ENCODE measurements at places on chromosomes 3 and 15.
A peak's percentile ranks its signal among the peaks of the same experiment; 100 is the strongest.

DNA sequence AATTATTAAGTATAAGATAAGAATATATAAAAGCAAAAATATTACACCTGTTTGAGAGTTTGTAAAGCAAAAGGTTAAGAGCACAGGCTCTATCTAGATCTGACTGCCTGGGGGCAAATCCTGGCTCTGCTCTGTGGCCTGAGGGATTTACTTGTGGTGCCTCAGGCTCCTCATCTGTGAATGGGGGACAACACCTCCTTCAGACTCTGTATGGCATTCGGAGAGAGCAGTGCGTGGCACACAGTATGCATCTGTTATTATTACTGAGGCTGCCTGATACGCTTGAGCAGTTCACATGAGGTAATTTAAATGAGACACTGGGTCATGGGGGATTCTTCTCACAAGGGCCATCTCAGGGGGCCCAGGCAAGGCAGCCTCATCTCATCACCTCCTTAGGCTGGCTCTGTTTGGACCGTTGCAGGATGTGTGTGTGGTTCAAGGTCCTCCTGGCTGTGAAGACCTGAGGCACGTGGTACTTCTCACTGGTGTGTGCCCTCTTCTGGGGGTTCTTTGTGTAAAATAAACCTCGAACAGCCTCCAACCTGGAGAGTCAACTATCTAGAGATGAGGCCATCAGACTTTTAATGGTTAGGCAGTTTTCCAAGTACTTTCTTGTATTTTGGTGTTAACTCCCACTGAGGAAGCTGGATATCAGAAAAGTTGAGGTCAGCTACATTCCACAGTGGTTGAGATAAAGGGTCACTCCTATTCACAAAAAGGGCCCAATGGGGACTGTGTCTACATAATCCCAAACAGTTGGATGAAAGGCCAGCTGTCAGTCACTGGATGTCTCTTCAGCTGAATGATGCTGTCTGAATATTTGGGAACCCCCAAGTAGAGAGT, 9.0 kb downstream of the GNB5 start:
- no peak for DNase-seq

DNA sequence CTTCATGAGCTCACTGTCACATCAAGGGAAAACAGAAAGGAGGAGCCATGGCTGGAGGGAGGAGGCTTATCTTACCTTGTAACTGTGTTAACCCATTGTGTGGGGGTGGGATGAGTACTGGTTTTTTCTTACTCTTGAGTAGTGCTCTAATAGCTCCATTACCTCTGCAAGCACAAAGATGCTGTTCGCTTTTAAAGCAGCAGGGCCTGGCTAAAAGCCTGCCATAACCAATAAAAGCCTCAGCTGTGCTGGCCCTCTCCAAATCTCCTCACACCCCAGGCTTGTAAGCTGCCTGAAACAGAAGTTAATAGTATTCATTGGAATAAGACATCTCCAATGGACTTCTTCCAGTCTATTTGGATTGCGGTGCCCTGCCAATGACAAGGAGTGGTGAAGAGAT, 544.1 kb downstream of the TUSC7 start:
- no peak for DNase-seq

GRCh38 chr3:5218815-5219214, 31.3 kb downstream of the EDEM1 start:
- no peak for DNase-seq

GRCh38 chr3:116029266-116029665, 406.0 kb downstream of the GAP43 start:
- no peak for DNase-seq

- DNase-seq: no peak
These were observed 208.9 kb upstream of the COL8A1 start for GRCh38 chr3:99429502-99429901.

GRCh38 chr3:39414421-39414907, 7.9 kb downstream of the RPSA start:
- DNase-seq: no peak

- no peak for DNase-seq
These were observed 7.8 kb upstream of the CTDSPL start for GRCh38 chr3:37853691-37854413.

- DNase-seq: no peak
These were observed 11.0 kb downstream of the LEKR1 start for GRCh38 chr3:156837115-156837514.

GRCh38 chr15:39143479-39143878, 437.4 kb upstream of the THBS1 start:
- no peak for DNase-seq

- no peak for DNase-seq
These were observed 53.7 kb downstream of the NR1I2 start for GRCh38 chr3:119835556-119835955.

GRCh38 chr3:122978569-122978968, 49.0 kb downstream of the SEMA5B start:
- no peak for DNase-seq

DNA sequence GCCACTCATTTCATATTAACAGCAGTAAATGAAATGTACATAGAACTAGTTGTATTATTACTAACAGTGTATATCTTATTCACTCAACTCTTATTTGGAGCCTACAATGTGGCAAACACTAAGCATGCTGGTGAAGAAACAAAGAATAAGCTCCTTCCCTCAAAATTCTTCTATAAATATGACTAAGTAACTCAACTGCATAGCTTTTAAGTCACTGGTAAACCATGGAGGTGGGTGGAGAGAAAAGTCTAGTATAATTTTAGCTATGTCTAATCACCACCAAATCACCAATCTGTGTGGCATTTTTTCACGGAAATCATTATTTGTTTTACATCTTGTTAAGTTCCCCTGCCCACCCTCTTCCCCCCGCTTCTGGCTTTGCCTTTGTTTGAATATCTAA, 17.5 kb downstream of the COPS2 start:
- DNase-seq: no peak

DNA sequence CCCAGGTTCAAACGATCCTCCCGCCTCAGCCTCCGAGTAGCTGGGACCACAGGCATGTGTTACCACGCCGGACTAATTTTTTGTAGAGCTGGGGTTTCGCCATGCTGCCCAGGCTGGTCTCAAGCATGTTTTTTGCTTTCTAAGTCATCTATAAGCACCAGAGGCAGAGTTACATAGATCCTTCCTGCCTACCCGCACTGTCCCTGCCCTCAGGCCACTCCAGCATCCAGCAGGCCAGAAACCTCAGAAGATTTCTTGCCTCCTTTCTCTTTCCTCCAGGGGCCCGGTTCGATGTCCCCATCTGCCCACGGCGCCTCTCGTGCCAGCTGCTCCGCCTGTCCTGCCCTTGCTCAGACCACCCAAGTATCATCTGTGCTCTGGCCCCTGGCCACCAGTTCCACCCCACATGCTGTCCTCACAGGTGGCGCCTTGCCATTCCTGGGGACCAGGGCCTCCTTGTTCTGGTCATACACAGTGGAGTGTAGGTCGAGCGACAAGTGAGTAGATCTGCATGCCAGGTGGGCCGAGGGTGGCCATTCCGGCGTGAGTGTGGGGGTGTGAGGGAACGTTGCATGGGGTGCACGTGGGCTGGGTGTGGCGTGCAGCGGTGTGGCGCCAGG, 27.3 kb downstream of the KLHDC8B start:
- no peak for DNase-seq

GRCh38 chr3:121979734-121980449, 42.2 kb downstream of the ILDR1 start:
- DNase-seq: no peak

GRCh38 chr3:11019116-11019819, 26.7 kb downstream of the SLC6A1 start:
- DNase-seq: no peak

GRCh38 chr3:23739536-23739935, 66.2 kb upstream of the UBE2E1 start:
- no peak for DNase-seq

DNA sequence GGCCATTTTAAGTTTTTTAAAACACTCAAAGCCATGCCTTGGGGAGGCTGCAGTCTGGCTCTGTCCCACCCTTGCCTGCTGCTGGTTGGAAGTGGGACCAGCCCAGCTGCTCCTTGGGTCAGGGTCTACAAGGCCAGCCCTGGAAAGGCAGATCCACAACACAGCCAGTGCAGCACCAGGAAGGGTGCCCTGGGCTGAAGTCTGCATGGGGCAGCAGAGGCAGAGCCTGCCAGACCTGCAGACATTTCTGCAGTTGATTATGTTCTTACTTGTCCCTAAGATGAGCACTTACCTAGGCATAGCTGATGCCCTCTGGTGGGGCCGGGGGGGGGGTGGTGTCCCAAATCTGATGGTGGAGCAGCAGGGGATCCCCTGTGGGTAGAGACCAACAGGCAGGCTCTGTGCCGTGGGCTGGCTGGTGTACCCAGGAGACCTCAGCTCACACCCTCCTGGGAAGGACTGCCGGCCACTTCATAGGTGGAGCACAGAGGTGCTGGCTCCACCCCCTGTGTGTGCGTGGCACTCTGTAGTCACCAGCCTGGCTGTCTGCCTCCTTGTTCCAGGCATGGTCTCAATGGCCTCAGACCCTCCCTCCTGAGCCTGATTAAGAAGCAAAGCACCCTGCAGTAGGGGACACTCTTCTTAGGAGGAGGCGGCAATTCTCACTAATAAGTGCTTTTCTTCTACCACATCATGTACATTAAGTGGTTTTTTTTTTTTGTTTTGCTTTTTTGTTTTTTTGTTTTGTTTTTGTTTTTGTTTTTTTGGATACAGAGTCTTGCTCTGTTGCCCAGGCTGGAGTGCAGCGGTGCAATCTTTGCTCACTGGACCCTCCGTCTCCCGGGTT, 97.4 kb upstream of the KLF13 start:
- DNase-seq: no peak

GRCh38 chr3:33146791-33147445, 33.1 kb downstream of the CRTAP start:
- DNase-seq: no peak

- no peak for DNase-seq
These were observed 5.0 kb downstream of the ZBED2 start for GRCh38 chr3:111590143-111590491.

- DNase-seq: no peak
These were observed 19.1 kb upstream of the AKAP13 start for GRCh38 chr15:85361323-85361722.

DNA sequence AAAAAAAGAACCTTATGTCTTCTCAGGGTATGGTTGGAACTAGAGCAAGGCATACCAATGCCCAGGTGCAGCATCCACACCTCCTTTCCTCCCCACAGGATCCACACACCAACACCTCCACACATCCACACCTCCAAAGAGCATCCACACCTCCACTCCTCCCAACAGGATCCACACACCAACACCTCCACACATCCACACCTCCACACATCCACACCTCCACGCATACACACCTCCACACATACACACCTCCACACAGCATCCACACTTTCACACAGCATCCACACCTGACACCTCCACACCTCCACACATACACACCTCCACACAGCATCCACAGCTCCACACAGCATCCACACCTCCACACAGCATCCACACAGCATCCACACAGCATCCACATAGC, 5.3 kb downstream of the MESP1 start:
- no peak for DNase-seq

DNA sequence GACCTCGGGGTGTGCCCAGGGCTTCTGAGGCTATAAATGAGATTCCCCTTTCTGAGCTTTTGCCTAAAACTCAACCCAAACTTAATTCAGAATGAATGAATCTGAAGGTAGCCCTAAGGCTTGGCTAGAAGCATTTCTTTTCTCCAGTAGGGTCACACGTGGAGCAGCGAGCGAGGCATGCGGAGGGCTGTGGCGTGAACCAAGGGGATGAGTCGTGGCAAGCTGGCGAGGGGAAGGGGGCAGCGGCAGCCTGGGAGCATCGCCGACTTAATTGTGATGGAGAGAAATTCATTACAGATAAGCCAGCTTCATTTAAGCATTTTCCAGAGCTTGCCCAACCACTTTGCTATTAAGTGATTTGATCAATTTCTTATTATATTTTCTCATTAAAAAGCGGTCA, 79.9 kb downstream of the CHSY1 start:
- DNase-seq: no peak

GRCh38 chr15:58332676-58333400, 99.0 kb upstream of the LIPC start:
- DNase-seq: no peak

GRCh38 chr3:111539351-111540331, 2.4 kb upstream of the CD96 start:
- DNase-seq: peak; percentile 25

- no peak for DNase-seq
These were observed 328.9 kb upstream of the TBL1XR1 start for GRCh38 chr3:177525987-177526712.

DNA sequence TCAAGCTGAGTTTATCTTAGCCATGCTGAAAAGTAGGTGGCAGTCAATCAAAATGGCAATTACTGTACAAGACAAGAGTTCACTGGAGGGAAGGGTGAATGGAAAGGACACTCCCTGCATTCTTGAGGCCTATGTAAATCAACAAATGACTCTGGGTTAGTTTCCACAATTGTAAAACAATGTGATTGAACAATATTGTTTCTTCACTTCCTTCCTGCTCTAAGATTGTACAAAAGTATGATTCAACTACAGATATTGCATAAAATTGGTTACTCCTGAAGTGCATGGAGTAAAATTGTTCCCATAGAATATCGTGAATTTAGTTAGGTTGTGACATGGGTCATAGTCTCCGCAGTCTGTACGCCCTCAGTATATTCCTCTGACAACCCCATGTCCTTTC, 277.6 kb downstream of the LPP start:
- DNase-seq: no peak

DNA sequence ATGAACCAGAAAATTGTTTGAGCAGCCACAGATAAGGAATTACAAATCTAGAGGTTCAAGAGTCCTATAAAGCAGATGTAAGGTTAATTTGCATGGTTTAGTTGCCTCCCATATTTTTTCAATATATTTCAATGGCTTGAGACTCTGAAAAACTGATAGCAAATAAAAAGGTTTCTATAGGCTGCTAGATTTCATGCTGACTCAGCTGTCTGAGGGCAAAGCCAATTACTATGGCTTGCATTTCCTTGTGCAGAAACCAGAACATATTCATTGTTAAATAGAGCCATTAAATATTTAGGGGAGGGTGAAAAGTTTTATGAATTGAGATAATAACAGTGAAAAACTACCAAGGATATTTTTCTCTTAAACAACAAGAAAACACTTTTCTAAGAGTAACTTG, 278.1 kb upstream of the CADM2 start:
- DNase-seq: no peak

- no peak for DNase-seq
These were observed 10.7 kb downstream of the ITGB5 start for GRCh38 chr3:124876401-124876878.

GRCh38 chr3:142296507-142296906, 71.1 kb upstream of the GK5 start:
- no peak for DNase-seq

GRCh38 chr3:51354731-51355615, 30.1 kb upstream of the MANF start:
- no peak for DNase-seq

GRCh38 chr15:89654847-89655805, at the start of gene KIF7:
TSS of gene KIF7 (minus strand) at chr15:89655467. CDS start at chr15:89652930, 2,537 bp downstream.
- DNase-seq: no peak

GRCh38 chr15:31278061-31278445, 48.6 kb upstream of the KLF13 start:
- DNase-seq: no peak

GRCh38 chr3:57586778-57587177, 10.4 kb downstream of the ARF4 start:
- no peak for DNase-seq

GRCh38 chr3:35654476-35654875, 15.2 kb downstream of the ARPP21 start:
- no peak for DNase-seq

Data from activated naive CD8-positive, alpha-beta T cell treated with anti-CD3 and anti-CD28 coated beads, Interleukin-2, amount 50 U/mL, for 16 hours (primary cell).